ENCODE measurements at places on chromosomes 7 and 10.

- DNase-seq, result no peak
Observed at GRCh38 chr7:26599982-26600381, 264.4 kb downstream of the SKAP2 start.

DNA sequence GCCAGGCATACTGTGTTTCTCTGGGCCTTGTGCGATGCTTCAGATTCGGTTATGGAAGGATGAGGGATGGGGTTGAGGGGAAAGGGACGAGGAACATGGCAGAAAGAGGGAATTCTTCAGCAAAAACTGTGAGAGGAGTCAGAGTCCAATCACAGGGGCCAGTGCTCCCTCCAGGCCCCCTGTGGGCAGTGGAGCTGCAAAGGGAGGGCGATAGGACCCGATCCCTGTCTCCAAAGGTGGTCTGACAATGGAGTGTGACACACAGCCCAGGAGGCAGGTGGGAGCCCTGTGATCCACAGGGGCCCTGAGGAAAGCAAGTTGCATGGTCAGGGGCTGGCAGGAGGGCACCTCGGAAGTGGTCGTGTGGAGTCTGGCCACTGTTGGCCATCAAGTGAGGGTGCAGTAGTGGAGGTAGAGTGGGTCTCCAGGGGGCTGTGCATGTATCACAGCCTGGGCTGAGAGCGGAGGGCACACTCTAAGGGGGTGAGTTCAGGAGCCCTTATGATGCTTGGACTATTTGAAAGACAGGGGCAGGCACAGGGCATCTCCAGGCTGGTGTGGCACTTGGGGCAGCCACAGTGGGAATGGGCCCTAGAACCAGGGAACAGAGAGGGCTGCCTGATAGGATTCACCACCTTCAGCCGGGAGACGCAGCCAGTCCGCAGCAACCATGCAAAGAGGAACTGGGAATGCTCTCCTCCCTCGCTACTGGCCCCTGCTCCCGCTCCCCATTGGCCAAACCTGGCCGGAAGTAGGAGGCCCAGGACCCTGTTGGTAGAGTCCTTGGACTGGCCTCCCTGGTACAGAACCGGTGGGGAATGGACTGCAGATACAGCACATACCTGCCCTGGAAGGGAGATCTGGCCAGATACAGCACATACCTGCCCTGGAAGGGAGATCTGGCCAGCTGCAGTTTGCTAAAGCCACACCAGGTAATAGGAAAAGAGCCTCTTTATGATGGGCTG lies 115.9 kb downstream of the ADCY1 start:
- no peak for DNase-seq

DNA sequence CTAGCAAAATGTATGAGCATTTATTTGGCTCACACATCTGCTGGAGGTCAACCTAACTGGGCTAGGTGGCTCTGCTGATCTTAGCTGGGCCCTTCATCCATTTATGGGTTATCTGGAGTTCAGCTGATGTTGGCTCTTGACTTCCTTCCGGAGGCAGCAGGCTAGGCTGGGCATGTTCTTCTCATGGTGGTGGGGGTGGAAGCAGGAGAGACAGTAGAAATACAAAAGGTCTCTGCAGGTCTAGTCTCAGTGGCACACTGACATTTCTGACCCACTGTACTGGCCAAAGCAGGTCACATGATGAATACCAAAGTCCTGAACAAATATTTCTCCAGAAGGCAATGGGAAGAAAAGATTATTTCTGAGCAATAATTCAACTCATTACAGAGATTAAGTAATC lies 334.6 kb downstream of the CRPPA start:
- DNase-seq, result no peak

DNA sequence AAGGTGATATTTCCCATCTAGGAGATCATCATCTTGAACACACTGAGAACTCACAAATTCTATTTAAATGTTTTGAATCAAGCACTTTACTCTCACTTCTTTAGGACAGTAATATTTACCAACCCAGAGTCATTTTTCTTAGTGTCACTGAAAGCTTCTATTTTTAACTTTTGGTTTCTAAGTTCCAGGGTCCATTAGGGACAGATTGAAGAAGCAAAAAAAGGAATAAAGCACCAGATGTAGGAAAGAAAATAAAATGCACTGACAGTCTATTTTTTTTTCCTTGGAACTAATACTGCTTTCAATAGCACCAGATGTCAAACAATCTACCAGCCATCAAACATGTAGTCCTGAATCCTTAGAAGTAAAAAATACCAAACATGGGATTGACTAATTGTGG lies 526.7 kb upstream of the LRRN3 start:
- DNase-seq, result no peak

GRCh38 chr10:126910798-126911197 lies 5.6 kb downstream of the DOCK1 start:
- DNase-seq, result no peak

Data from activated CD4-positive, alpha-beta T cell treated with anti-CD3 and anti-CD28 coated beads, Interleukin-2, Interleukin-4, amounts not matched to agents 100 ng/mL and 50 ng/mL, durations not matched to agents 16 hours and 8 hours (primary cell).